ENCODE measurements at places on chromosomes 2 and 18. TPM values are rescaled to one million over a fixed set of nuclear protein-coding genes. Genes with fewer than 3 reads are reported as not detected.

The AQP12B gene
- total RNA-seq = not detected

The RESP18 gene
- not detected for total RNA-seq

The COQ10B gene
- total RNA-seq = 27.5 TPM

The ERCC3 gene
- 65.6 TPM for total RNA-seq

The NOSTRIN gene
- total RNA-seq = not detected

The ACOXL gene
- not detected for total RNA-seq

The MTLN gene
- total RNA-seq = 38.3 TPM

The DYNAP gene
- total RNA-seq = not detected

The SULT1C4 gene
- total RNA-seq = not detected

The ABCG5 gene
- total RNA-seq = not detected

DNA sequence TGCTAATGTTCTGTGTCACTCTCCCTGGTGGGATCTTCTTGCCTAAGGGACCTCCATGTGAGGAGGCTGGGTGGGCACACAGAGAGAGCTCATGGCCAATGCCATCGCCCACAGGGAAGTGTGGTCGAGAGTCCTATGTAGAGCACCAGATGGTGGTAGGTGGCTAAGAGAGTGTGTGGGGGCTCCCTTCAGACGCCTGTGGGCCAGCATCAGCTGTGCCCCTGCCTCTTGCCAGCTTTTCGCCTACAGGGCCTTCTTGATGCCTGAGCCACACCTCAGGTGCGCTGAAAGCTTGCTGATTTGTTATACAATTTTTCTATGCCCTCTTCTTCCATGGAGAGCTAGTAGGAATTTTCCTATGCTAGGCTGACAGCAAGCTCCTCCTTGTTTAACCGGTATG, 38.3 kb downstream of the LRRTM1 start:
- DNase-seq = no peak

- no peak for DNase-seq
These were observed 73.5 kb downstream of the ROCK2 start for GRCh38 chr2:11270891-11271290.

- DNase-seq = no peak
These were observed 36.4 kb downstream of the FOXI3 start for GRCh38 chr2:88416016-88416663.

- no peak for DNase-seq
These were observed 802.6 kb downstream of the MBD2 start for GRCh38 chr18:53421869-53422268.

GRCh38 chr2:50719837-50720696, 311.9 kb downstream of the NRXN1 start:
- no peak for DNase-seq

GRCh38 chr2:216108310-216108966, 710 bp upstream of the XRCC5 start:
- no peak for DNase-seq

GRCh38 chr2:216349366-216349765, 22.9 kb downstream of the MARCHF4 start:
- no peak for DNase-seq

- no peak for DNase-seq
These were observed 24.5 kb downstream of the ROCK2 start for GRCh38 chr2:11319939-11320338.

GRCh38 chr2:152525277-152525838, 190.4 kb downstream of the FMNL2 start:
- DNase-seq = no peak

DNA sequence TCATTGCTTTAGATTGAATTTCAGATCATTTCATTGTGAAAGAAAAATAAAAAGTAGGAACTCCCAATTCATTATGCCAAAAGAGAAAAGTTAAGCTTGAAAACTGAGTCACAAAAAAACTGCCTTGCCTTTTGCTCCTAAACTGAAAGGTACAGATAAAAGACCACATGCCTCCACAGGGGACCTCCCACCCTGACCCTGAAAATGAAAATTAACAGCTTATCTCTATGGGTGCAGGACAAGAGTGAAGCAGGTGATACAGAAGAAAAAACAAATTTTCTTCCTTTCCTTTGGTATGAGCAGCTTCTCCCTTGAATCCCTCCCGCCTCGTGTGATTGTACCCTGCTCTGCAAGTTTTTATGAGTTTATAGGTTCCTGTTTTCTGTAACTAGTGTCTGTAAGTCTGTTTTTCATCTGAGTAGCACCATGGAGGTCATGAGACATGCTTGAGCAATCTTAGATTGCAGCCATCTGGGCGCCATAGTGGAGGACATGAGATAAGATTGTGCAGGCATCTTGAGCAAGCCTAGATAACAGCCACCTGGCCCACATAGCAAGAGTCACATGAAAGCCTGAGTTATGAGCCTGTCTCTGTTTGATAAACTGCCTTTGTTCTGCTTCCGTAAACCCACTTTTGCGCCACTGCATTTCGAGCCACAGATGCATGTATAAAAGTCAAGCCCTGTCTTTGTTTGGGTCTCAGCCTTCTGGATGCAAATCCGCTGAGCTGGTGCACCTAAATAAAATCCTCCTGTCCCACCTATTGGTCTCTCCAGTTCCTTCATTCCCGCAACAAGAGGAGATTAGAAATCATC, 56.2 kb upstream of the DYNC1I2 start:
- DNase-seq = no peak

DNA sequence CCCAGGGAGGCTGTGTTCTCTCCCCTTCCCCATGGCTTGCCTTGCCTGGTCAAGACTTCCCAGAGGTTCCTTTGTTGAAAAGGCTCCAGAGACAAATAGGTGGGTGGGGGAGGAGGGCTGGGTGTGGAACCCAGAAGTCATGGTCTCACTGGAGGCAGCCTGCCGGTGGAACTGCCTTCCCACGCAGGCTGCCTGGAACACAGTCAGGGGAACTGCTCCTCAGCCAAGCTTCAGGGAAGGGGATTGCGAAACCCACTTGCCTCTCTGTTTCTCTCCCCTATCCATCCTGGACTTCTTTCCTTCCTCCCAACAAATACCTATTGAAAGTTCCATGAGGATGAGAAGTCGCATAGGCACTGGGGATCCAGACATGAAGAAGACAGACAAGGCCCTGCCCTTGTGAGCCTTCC, 31.6 kb downstream of the MARCO start:
- DNase-seq = no peak

- no peak for DNase-seq
These were observed 39.6 kb downstream of the FAM171B start for GRCh38 chr2:186733414-186733813.

- DNase-seq = no peak
These were observed 5.3 kb upstream of the MC4R start for GRCh38 chr18:60377778-60378469.

DNA sequence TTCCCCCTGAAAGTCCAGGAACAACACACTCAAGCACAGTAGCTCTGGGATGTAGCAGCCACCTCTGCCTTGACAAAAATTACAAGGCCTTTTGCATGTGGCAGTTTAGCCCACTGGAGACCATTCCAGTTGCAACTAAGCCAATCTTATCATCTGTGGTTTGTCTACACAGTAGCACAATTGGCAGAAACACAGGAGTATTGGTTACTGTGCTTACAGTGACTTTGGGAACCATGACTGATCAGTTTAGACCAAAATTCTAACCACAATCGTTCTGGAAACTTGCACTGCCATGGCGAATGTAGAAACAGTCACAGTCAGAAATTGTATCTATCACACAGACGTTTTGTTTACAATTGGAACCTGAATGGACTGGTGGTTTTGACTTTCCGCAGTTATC, 403.7 kb upstream of the MEIS1 start:
- no peak for DNase-seq

- no peak for DNase-seq
These were observed 322.1 kb downstream of the AGPS start for GRCh38 chr2:177714704-177715103.

GRCh38 chr2:200585730-200586643, at the start of gene AOX1:
AOX1 (plus strand) TSS chr2:200586014; CDS start chr2:200586109, 95 bp downstream.
- DNase-seq = peak; percentile 22

DNA sequence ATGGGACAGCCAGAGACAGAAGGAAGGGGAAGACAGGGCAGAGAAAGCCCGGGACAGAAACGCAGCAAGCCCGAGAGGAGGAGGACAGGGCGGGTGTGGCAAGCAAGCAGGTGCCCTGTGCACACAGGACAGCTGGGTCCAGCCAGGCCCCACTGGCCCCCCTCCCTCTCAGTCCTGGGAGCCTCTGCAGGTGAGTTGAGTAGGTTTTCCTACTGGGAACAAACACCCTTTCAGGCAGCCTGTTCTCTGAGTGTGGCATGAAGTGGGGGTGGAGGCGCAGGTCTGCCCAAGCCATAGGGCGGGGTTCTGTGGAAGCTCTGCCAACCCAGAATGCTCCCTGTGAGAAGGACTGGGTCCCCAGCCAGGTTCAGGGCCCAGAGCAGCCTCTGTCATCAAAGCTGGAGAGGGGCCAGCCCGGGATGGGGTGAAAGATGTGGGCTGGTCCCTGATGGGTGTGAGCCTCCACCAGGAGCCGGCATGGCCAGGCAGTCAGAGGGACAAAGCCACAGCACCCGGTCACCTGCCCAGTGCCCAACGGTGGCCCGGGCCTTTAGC, 129.4 kb downstream of the TFCP2L1 start:
- no peak for DNase-seq

DNA sequence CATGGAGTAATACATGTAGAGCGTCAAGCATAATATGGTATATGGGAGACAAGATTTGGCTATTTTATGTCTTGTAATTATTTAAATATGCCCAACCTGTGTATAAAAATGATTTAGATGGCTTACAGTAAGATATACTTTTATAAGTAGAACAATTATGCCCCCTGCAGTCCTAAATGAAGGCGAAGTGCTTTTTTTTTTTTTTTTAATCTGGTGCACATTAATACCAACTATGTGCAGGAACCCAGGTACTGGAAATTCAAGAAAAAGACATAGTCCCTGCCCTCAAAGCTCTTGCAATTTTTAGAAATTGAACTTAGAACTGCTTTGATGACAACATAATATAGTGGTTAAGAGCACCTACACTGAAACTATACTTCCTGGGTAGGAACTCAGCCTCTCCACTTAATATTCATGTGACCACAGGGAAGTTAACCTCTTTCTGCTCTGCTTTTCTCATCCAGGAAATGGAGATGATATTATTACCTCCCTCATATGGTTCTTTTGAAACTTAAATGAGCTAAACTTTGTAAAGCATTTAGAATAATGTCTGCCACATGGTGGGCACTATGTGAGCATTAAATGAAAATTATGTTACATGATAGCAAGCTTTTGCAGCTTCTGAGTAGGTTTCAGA, 38.1 kb downstream of the AFTPH start:
- no peak for DNase-seq

DNA sequence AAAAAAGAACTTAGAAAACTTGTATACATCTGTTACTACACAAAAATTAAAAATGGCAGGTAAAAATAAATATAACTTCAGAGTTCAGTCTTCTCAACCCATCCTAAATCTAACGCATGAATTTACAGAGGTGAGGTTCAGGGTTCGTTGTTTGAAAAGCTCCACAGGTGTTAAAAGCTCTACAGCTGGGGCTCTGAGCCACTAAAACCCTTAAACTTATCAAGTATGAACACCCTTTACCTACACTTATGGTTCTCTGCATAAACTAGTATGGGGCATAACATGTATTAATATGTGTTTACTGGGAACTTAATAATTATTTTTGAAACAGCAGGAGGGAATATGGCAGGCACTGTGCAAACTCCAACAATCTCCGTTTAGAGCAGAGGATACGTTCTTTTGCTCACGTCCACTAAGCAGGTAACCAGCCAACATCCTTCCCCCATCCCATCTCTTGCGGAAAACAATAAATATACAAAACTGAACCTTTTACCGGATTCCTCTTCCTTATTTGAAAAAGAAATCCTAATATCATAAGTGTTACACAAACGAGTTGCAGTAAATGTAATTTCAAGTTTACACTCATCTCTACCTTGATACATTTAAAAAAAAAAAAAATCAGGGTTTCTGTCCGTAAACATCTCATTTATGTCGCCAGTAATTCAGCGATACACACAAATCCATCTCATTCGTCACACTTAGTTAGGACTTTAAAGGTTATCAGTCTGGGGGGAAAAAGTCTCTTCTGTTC, 1.3 kb downstream of the PIAS2 start:
- DNase-seq = no peak

DNA sequence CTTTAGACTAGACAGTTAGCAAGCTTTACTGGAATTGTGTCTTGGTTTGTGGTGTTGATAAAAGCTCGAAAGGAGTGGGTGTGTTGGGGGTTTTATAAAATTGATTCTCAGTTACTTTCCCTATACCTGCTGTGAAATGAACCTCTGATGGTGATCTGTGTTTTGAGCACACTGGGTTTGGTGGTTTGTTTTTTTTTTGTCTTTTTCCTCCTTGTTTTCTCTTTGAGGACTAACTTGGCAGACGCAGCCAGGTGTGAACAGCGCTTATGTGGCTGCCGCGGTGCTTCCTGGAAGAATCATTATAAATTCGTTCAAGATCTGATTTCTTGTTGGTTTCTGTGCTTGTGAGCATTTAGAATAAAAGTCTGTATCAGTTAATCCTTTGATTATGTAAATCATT, 28.5 kb downstream of the GRHL1 start:
- DNase-seq = no peak

DNA sequence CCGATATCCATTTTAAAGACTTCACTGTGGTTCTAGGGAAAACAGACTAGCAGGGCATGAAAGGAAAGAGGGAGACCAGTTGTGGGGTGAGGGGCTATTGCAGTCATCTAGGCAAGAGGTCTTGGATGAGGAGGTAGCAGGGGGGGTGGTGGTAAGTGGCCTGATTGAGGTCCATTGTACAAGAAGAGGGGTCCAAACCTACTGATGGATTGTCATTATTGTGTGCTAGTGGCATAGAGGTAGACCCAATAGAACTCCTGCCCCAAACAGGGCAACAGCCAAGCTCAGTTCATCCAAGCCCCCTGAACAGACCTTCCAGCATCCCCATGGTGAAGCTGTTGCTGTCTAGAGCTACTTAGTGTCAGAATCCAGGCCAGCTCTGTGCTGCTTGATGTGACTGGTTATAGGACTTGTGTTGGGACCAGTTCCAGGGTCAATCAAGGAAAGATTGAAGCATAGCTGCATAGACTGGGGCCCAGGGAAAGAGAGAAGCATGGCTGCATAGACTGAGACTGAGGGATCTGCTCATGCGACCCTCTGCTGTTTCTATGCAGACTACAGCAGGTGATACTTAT, 7.0 kb downstream of the ASAP2 start:
- DNase-seq = no peak

- no peak for DNase-seq
These were observed 143.7 kb downstream of the USP34 start for GRCh38 chr2:61327173-61327572.

DNA sequence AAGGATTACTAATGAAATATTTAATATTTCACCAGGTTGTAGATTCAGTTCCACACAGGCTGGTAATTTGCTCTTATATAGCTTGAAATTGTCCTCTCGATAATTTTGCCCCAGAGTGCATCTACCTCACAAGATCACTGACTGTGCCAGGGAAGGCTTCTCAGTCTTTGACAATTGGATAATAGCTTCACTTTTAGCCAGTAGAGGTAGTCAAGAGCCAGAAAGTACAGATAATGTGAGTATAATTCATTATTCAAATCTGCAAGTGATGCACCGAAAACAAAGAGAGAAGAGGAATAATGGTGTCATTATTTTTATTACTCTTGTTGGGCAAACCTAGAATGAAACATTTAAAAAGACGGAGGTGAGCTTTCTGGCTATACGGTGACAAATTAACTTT, 292.8 kb downstream of the EN1 start:
- DNase-seq = no peak

- DNase-seq = no peak
These were observed 221.8 kb downstream of the MREG start for GRCh38 chr2:215791481-215791937.

GRCh38 chr2:168138374-168138773, 109.0 kb downstream of the STK39 start:
- DNase-seq = no peak

GRCh38 chr2:156447761-156448160, 11.6 kb downstream of the GPD2 start:
- DNase-seq = no peak
